ENCODE measurements at places on chromosomes 7 and 10. TPM values are rescaled to one million over a fixed set of nuclear protein-coding genes. Genes with fewer than 3 reads are reported as not detected.

SLC39A12 gene
- total RNA-seq = not detected

SPACDR gene
- 4.0 TPM for total RNA-seq

C10orf95 gene
- total RNA-seq = 0.33 TPM

ACTR1A gene
- total RNA-seq = 78.9 TPM

DNA sequence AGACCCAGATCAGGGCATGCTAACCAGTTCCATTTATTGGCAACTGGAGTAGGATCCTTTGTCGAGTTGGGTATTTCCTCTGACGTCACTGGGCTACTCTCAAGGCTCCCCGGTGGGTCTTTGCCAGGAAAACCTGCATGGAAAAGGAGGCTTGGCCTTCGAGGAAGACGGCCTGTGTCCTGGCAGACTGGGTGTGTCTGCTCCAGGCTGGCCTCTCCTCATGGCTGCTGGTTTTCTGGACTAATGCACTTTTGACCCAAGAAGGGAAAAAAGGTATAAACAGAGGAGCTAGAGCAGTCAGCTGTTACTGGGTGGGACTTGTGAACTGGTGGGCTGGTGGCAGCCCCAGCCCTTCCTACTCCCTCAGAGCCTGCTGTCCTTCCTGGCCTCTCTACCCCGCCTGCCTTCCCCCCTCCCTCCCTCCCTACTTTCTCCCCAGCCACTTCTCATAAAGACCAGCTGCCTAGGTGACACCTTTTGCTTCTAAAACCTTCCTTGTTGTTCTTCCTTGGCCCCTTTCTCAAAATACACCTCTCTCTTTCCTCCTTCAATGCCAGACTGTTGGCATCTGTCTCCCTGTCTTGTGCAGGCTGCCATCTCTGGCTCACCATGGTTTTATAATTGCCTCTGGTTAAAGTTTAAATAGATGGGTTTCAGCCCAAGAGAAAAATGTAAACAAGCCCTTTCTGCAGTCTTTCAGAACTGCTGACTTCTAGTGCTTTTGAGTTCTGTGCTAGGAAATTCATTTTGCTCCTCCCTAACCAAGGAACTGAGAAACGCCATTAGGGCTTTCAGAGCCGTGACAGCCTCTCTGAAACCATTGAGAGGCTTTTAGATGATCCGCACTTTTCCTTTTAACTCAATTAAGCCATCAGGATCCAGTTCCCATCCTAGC lies 101.8 kb upstream of the MKLN1 start:
- H3K27ac ChIP-seq = peak overlapping the region; percentile 23
- no peaks in the 10 kb centered on the region for H3K36me3 ChIP-seq
- no peaks in the 10 kb centered on the region for H3K27me3 ChIP-seq
- no peak overlapping the region for H3K4me3 ChIP-seq
- H3K4me1 ChIP-seq = peaks cover 25% of the 10 kb centered on the region

GRCh38 chr7:33814936-33815335 lies 90.4 kb upstream of the BMPER start:
- H3K36me3 ChIP-seq = no peaks in the 10 kb centered on the region
- no peaks in the 10 kb centered on the region for H3K4me1 ChIP-seq
- no peak overlapping the region for H3K4me3 ChIP-seq
- no peaks in the 10 kb centered on the region for H3K27me3 ChIP-seq
- no peak for DNase-seq

GRCh38 chr10:67925449-67926005 lies 41.1 kb downstream of the SIRT1 start:
- H3K4me1 ChIP-seq = no peaks in the 10 kb centered on the region
- H3K27me3 ChIP-seq = no peaks in the 10 kb centered on the region
- DNase-seq = no peak
- H3K36me3 ChIP-seq = peaks cover 30% of the 10 kb centered on the region

DNA sequence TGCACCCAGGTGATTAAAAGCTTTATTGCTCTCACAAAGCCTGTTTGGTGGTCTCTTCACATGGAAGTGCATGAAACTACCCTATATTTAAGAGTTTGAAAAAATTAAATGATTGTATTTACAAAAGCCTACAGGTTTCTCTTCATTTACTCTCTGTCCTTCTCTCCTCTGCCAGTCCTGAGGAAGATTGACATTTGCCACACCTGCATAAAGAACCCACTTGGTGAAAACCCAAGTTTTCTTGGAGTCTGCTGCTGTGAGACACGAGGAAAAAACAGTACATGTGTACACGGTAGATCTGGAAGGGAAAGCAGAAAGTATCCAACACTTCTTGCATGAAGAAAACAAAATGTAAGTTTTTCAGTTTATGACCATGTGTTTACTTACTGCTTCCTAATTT lies 994.4 kb upstream of the POT1 start:
- no peak for DNase-seq
- no peaks in the 10 kb centered on the region for H3K36me3 ChIP-seq

DNA sequence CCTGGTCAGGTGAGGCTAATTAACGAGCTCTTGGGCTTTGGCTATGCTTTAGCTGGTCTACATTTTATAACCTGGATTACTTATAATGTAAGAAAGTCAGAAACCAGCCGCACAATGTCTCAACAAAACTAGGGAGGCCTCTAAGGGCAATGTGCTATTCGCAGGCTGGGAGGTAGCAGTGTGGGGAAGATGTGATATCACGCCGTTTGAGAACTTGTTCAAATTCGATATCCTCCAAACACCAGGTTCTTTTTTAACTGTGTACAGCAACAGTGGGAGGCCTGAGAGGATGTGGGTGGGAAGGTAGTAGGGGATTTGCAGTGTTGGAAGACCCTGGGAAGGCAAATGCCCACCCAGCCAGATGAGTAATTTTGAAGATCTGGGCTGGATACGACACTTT lies 184.5 kb downstream of the JAZF1 start:
- no peaks in the 10 kb centered on the region for H3K27me3 ChIP-seq
- H3K27ac ChIP-seq = no peak overlapping the region
- no peak overlapping the region for H3K4me3 ChIP-seq
- DNase-seq = no peak

DNA sequence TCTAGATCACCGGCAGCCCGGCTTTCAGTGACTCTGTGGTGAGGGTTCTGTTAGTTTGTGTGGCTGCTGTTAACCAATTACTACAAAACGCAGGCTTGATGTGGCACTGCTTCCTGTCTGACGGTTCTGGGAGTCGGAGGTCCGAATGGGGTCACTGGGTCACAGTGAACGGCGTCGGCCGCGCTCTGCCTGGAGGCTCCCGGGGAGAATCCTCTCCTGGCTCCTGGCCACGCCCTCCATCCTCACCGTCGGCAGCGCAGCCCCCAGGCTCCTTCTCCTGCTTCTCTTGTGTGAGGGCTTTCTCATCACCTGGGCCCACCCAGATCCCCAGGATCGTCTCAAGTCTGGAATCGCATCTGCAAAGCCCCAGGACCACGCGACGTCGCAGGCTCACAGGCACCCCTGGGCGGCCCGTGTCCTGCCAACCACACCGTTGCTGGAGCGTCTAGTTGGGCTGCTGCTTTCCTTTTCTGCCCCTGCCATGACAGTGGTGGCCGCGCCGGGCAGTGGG lies 31.8 kb upstream of the NKX6-2 start:
- no peaks in the 10 kb centered on the region for H3K27me3 ChIP-seq
- no peaks in the 10 kb centered on the region for H3K4me1 ChIP-seq
- no peak for DNase-seq
- no peak overlapping the region for H3K27ac ChIP-seq
- peaks cover 3% of the 10 kb centered on the region for H3K36me3 ChIP-seq

GRCh38 chr10:79292891-79293746 lies 54.1 kb upstream of the PPIF start:
- H3K27me3 ChIP-seq = no peaks in the 10 kb centered on the region
- peaks cover 46% of the 10 kb centered on the region for H3K36me3 ChIP-seq
- H3K4me3 ChIP-seq = no peak overlapping the region
- H3K4me1 ChIP-seq = peaks cover 64% of the 10 kb centered on the region
- peak; percentile 42 for DNase-seq
- no peak overlapping the region for H3K27ac ChIP-seq

- no peaks in the 10 kb centered on the region for H3K36me3 ChIP-seq
- H3K27ac ChIP-seq = no peak overlapping the region
- H3K4me1 ChIP-seq = no peaks in the 10 kb centered on the region
- no peak overlapping the region for H3K4me3 ChIP-seq
Measured at GRCh38 chr10:106592396-106592795, 572.1 kb downstream of the SORCS1 start.

DNA sequence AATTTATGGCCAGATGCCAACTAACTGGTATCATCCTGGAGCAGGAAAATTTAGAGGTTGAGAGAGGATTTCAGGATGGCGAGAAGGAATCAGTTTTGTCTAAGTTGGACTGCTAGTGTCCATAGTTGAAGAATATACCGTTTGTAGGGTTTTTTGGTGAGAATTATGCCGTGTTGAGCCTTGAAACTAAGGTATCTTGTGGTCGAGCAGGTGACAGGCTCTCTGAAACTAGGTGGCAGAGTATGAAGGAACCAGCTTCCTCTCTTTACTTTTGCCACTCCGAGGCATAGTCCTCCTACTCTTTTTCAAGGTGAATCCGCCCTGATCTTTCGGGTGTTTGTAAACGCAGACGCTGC lies 9.7 kb downstream of the MDFIC start:
- H3K27ac ChIP-seq = no peak overlapping the region
- peak; percentile 39 for DNase-seq
- peaks cover 31% of the 10 kb centered on the region for H3K4me1 ChIP-seq
- peaks cover 31% of the 10 kb centered on the region for H3K36me3 ChIP-seq

- no peak overlapping the region for H3K27ac ChIP-seq
- peaks cover 15% of the 10 kb centered on the region for H3K4me1 ChIP-seq
- no peaks in the 10 kb centered on the region for H3K27me3 ChIP-seq
- H3K4me3 ChIP-seq = no peak overlapping the region
Measured at GRCh38 chr7:154096-154799, 38.1 kb upstream of the FAM20C start.

DNA sequence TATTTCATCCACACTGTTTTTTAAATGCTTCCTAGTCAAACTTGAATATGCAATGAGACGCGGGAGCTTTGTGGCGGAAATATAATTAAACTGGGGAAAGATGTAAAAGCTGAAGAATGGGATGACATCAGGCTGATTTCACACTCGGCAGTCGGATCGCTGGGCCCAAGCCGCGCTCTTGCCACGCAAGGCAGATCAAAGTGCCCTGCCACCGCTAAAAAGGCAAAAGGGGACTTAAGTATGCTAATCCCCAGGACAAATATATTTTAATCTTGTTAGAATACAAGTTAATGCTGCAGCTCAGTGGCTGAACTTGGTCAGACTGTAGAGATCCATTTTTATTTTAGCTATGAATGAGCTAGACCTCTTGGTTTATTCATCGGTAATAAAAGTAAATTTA lies 13.8 kb downstream of the EN2 start:
- H3K27ac ChIP-seq = no peak overlapping the region
- H3K4me1 ChIP-seq = peaks cover 9% of the 10 kb centered on the region
- no peak for DNase-seq
- H3K36me3 ChIP-seq = no peaks in the 10 kb centered on the region
- no peak overlapping the region for H3K4me3 ChIP-seq
- peaks cover 87% of the 10 kb centered on the region for H3K27me3 ChIP-seq

DNA sequence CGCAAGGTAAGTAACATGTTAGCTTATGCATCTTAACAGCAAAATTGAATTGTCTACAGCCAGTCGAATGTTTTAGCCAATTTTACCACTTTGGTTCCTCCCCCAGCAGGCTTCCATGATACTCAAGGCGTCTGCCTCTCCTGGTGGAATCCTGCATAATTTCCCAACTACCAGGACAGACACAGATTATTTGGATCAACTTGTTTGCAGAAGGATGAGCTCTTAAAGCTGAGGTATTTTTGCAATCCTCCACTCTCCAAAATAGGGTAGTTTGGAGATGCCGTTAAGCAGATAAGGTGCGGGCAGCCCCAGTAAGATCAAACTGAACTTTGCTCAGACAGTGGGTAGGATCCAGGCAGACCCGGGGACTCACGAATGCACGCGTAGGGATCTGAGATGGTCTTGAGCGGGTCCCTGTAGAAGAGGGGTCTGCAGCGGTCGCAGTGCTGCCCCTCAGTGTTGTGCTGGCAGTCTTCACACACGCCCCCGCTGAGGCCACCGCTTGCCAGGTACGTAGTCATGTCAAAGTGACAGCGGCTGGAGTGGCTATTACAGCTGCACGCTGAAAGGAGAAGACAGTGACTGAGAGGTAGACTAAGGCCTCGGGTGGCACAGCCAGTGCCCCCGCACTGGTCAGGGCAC lies 27.4 kb downstream of the LAMB4 start:
- H3K36me3 ChIP-seq = no peaks in the 10 kb centered on the region
- peaks cover 11% of the 10 kb centered on the region for H3K27me3 ChIP-seq
- DNase-seq = no peak
- H3K4me3 ChIP-seq = no peak overlapping the region

GRCh38 chr7:13593854-13594253 lies 395.6 kb downstream of the ETV1 start:
- no peak overlapping the region for H3K4me3 ChIP-seq
- no peaks in the 10 kb centered on the region for H3K4me1 ChIP-seq
- no peaks in the 10 kb centered on the region for H3K27me3 ChIP-seq
- H3K27ac ChIP-seq = no peak overlapping the region
- no peaks in the 10 kb centered on the region for H3K36me3 ChIP-seq

- no peaks in the 10 kb centered on the region for H3K36me3 ChIP-seq
- H3K4me1 ChIP-seq = no peaks in the 10 kb centered on the region
- DNase-seq = no peak
- H3K27me3 ChIP-seq = no peaks in the 10 kb centered on the region
- no peak overlapping the region for H3K27ac ChIP-seq
- H3K4me3 ChIP-seq = no peak overlapping the region
Measured at GRCh38 chr7:31850601-31851000, 163.6 kb downstream of the PPP1R17 start.
